T-cell (primary cell): ENCODE measurements at places on chromosomes 5 and 9.

DNA sequence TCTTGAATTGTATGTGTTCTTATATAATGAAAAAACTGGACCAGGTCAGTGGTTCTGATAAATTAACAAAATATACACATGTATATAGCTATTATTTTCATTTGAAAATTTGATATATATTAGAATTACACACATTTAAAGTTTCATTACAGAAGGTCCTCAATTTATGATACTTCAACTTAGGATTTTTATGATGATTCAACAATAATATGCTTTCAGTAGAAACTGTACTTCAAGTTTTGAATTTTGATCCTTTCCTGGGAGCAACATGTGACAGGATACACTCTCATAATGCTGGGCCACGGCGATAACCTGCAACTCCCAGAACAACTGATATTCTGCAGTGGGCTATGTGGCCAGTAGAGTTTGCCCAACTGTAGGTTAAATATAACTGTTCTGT lies 344.7 kb downstream of the TAF11L14 start:
- DNase-seq = no peak

DNA sequence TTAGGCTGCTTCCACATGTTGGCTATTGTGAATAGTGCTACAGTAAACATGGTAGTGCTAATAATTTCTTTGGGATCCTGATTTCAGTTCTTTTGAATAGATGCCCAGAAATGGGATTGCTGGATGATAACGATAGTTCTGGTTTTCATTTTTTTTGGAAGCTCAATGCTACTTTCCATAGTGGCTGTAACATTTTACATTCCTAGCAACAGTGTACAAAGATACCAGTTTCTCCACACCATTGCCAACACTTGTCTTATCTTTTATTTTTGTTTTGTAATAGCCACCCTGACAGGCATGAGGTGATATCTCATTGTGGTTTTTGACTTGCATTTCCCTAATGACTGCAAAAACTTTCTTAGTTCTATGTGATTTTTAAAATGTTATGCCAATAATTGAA lies 68.8 kb upstream of the LRRC70 start:
- no peak for DNase-seq

DNA sequence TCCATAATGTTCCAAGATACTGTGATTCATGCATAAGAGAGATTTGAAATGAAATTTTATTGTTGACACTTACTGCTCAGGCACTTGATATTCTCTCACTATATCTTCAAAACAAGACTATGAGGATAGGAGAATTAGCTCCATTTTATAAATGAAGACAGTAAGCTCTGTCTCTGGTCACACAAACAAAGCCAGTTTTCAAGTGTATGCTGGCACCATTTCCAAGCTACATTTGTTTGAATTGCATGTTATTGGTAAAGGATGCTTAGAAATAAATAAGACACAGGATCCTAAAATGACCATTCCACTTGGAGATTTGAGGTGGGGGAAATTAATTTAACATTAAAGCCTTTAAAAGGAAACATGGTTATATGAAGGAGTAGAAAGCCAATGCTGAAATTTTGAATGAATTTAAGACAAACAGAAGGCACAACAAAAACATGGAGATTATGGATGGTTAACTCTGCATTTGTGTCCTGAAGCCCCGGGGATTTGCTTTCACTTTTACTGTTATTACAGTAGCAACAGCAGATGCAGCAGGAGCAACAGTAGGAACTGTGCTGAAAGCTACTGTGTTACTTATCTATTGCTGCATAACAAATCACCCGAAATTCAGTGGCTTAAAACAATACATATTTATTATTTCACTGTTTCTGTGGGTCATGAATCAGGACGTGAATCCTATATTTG lies 79.7 kb upstream of the ASTN2 start:
- DNase-seq = no peak

DNA sequence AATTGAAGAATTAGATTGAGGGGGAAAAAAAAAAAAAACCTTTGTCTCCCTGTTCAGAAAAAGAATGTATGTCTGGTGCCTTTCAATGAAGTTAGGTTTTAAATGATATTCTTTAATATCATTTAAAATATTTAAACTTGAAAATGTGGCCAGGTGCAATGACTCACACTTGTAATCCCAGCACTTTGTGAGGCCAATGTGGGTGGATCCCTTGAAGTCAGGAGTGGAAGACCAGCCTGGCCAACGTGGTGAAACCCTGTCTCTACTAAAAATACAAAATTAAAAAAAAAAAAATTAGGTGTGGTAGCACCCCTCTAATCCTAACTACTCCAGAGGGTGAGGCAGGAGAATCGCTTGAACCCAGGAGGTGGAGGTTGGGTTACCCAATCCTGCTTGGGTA lies 111.1 kb upstream of the RASA1 start:
- DNase-seq = no peak

DNA sequence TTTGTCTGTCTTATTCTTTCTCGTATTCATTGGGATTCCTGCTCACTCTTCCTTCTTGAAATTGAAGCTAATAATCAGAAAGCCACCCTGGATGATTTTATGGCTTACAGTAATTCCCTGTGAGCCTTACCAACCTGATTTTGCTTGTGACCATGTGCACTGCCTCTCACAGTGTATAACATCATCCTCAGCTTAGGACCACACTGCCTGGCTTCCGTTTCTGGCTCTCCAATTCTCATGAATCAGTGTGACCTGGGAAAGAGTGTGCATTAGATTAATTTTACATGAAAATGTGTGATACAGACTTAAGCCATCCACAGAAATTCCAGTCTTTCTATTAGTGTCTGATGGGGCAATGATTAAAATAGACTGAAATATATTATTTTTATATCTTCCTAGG lies 126.8 kb upstream of the DMRT1 start:
- no peak for DNase-seq

DNA sequence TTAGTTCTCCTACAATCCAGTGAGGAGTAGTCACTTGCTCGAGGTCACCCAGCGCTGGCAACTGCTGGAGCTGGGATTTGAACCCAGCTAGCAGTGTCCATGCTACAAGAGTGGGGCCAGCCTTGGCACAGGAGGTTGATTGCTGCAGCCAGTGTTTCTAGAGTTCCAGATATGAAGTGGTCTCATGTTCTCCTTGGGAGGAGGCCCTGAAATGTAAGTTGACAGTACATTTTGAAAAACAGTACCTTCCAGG lies 802 bp downstream of the CCDC107 start:
- DNase-seq = no peak

DNA sequence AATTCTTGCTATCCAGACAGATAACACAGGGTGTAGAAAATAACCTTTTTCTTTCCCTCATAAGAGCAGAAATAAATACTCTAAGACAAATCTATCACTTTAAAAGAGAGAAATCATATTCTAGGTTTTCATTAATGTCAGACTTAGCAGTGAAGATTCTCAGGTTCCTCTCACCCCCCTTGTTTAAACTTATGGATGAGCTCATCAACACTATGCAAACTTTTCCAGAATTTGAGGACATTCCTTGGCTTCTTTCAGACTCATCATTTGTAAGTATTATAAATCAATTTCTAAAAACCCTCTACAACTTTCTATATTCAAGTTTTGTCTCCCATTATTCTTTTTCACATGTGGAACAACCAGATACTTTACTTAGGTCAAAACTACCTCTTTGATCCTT lies 374.9 kb upstream of the TRPC7 start:
- no peak for DNase-seq

- no peak for DNase-seq
Measured at GRCh38 chr5:850511-851006, at the start of gene ZDHHC11. TSS of gene ZDHHC11 (minus strand) at chr5:850986. CDS start at chr5:850602, 384 bp downstream.

GRCh38 chr9:110707419-110707818 lies 38.8 kb downstream of the MUSK start:
- DNase-seq = no peak

DNA sequence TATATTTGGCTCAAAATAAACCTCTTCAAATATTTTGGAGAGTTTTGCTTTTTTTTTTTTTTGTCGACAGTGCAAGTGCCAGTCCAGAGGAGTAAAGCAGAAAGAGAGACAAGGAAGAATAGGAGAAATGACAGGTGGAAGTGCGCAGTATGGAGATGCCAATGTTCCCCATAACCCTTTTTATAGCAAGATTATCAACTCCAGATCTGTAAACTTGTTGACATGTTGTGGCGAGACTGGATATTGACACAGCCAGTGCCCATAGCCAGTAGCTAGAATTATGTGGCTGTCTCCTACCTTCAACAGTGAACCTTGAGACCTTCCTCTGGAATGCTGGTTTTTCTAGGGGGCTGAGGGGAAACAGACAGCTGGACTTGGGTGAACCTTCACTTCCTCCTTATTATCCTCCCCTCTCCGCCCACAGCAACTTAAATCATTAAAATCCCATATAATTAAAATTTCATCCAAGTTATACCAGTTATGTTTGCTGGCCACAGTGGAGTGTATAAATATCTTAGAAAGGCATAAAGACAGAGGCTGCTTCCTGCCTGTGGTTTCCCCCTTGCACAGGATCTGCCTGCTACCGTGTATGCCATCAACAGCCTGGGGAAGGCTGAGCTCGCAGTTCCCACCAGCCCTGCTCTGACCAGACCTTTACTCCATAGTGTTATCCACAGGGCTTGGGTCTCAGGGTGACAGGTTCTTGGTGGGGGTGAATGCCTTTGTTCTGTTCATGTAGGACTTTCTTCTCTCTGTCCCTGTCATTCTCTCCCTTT lies 112.3 kb upstream of the ANKH start:
- DNase-seq = peak; percentile 12

GRCh38 chr5:43065387-43065947 lies 25.3 kb upstream of the ANXA2R start:
- DNase-seq = no peak

GRCh38 chr9:98887918-98888510 lies 55.7 kb upstream of the COL15A1 start:
- DNase-seq = no peak

DNA sequence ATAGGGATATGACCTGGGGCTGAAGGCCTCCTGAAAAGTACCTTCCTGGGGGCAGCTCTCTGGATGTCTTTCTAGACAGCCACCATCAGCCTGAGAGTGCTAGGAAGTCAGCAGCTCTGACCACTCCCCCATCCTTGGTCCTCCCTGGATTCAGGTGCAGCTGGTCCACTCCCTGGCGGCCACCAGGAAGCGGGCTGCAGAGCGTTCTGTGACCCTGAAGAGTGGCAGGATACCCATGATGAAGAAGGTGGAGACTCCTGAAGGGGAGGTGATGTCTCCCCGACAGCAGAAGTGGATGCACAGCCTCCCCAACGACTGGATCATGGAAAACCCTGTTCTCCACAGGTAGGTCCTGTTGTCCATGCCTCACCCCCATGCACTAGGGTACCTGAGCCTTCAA lies 1.8 kb downstream of the CCDC180 start:
- DNase-seq = no peak

GRCh38 chr9:2015581-2016407 lies 647 bp downstream of the SMARCA2 start:
- DNase-seq = peak; percentile 22

DNA sequence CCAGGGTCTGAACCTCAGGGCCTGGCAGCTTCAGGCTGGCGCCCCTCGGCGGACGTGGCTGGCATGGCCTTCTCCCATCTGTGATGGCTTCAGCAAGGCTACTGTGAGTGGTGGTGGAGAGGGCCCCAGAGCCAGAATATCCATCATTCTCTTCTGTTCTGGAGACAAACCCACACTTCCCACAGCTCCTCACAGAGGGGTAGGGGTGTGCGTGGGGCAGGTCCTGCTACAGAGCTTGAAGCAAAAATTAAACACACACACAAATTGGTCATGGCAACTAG lies 9.6 kb downstream of the GPX3 start:
- no peak for DNase-seq
